ENCODE measurements at places on chromosomes 7 and 10. TPM values are rescaled to one million over a fixed set of nuclear protein-coding genes. Genes with fewer than 3 reads are reported as not detected.

ERV3-1 gene
- total RNA-seq = 11.3 TPM

CYP2E1 gene
- 24.1 TPM for total RNA-seq

TMEM196 gene
- total RNA-seq = not detected

EBLN1 gene
- total RNA-seq = not detected

VSTM2A gene
- not detected for total RNA-seq

PLXNA4 gene
- total RNA-seq = 5.4 TPM

INTS15 gene
- total RNA-seq = 28.4 TPM

SPDYE16 gene
- total RNA-seq = not detected

FFAR4 gene
- 1.3 TPM for total RNA-seq

MLLT10 gene
- 63.8 TPM for total RNA-seq

EPHA1 gene
- total RNA-seq = 73.4 TPM

Data from suprapubic skin (tissue), 4 donors.